OCI-M1 (cell line): ENCODE measurements at places on chromosomes 4 and X.

GRCh38 chr4:173091958-173092357 lies 76.7 kb upstream of the GALNT7 start:
- DNase-seq = peak; percentile 54

GRCh38 chr4:40857956-40858355 lies 108.2 kb downstream of the NSUN7 start:
- DNase-seq = peak; percentile 14

DNA sequence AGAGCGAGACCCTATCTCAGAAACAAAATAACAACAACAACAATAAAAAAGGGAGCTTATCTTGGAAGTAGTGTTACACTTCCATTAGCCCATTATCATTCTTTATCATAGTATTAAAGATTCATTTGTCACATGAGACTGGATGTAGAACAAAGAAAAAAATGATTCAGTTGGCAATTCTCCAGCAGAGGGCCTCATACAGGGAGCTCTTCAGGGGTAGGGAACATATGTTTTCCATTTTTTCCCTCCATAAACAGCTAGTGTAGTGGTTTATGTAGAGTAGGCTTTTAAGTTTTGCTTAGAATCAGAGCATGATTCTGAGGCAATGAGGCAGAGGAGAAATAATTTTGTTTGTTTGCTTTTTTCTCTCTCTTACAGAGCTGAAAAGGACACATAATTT lies 5.8 kb downstream of the CPE start:
- peak; percentile 43 for DNase-seq

DNA sequence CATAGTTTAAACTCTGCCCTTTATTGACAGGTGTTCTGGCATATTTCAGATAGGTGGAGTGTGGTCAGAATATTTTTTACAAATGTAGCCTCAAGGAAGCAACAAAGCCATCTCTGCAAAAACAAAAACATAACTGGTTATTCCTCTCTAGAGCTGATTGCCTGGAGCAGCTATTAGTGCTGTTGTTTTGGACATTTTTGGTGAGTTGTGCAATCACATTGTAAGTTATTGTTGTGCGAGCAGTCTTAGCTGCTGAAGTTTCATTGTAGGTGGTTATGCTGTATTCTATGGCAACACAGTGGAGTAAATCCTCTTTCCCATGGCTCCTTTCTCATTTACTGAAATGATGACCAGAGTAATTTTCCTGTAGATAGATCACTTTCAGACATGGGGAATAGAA lies 1413.0 kb downstream of the PCDH7 start:
- DNase-seq = no peak

DNA sequence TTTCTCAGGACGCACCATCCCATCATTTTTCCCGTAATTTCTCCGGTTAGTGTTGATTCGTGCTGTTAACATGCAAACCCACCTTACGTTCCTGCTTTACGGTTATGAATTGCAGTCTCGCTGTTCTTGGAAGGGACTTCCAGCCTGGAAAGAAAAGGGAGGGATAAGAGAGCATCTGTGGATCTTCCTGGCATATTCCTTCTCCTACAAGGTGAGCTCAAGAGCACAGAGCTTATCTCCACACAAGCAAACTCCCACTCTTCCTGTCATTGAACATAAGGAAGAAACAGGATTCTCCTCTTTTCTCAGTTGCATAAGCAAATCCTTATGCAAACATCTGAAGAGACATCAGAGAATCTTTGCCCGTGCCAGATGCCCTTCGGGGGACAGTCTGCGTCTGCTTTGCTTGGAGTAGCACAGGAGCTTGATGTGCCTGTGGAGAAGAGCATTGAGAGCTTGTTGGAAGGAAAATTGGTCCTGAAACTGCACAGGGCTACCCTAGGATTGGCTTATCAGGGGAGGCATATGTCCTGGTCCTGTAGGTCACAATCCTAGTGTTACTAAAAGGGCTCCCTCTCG lies 127.0 kb downstream of the ASMT start:
- no peak for DNase-seq

GRCh38 chr4:155952501-155952901 lies 1.2 kb downstream of the CTSO start:
- DNase-seq = no peak

- peak; percentile 74 for DNase-seq
Measured at GRCh38 chr4:92101737-92102172, 202.0 kb upstream of the GRID2 start.

DNA sequence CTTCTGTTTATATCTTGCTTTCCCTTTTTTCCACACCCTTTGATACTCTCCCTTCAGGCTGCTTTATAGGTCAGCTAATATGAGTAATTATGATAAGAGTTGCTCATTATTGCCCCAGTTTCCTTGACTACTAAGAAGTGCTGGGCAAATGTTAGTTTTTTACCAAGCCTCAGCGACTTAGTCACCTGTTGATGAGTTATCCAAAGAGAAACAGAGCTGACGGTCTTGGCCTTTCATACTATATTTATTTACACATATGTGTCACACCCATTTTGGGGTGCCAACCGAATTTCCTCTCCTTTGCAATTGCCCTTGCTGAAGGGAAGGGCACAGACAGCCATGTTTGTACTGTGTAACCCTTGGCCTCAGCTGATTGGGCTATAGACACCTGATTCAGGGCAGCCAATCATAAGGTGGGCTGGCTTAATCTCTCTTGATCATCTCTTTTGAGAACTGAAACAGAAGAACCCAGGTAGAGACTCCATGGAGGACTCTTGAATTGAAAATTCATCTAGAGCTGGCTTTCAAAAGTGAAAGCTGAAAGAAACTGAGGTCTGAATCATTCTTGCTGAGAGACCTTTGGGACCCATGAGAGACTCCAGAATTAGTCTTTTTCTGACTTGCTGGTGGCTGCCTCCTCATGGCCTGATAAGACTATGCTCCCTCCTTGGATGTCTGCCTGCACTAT lies 111.7 kb upstream of the RPS6KA3 start:
- DNase-seq = peak; percentile 35

DNA sequence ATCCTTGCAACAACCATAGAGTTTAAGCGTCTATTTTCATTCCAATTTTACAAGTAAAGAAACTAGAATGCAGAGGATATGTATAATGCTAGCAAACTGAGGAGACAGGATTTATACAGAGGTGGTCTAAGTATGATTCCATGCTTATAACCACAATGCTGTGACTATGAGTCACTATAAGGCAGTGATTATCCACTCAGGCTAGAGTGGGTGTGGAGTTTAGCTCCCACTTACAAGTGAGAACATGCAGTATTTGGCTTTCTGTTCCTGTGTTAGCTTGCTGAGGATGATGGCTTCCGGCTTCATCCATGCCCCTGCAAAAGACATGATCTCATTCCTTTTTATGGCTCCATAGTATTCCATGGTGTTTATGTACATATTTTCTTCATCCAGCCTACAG lies 41.6 kb upstream of the EDA2R start:
- no peak for DNase-seq

- DNase-seq = no peak
Measured at GRCh38 chrX:2872671-2873277, 44.0 kb downstream of the GYG2 start.

GRCh38 chr4:57233386-57233785 lies 123.2 kb upstream of the IGFBP7 start:
- peak; percentile 41 for DNase-seq

GRCh38 chr4:170009291-170009690 lies 16.9 kb downstream of the MFAP3L start:
- DNase-seq = no peak
